ENCODE measurements at places on chromosomes 6 and 20.

- DNase-seq: peak; percentile 67
Observed at GRCh38 chr6:52503851-52504781, 72.7 kb downstream of the TRAM2 start.

DNA sequence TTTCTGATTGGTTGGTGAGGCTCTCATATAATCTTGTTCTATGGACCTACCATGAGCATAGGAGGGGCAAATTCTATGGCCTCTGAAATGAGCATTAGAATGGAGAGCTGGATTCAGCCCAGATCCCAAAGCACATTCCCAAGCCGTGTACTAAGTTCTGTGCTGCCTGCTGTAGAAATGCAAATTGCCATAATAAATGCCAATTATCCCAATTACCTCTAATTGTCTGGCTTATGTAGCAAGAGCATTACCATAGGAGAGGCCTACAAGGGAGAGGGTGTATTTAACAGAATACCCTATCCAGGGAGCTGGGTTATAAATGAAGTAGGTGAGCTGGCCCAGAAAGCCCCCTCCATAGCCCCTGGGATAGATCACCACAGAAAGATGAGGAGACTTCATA is 126.8 kb downstream of the LRFN2 start:
- DNase-seq: no peak

DNA sequence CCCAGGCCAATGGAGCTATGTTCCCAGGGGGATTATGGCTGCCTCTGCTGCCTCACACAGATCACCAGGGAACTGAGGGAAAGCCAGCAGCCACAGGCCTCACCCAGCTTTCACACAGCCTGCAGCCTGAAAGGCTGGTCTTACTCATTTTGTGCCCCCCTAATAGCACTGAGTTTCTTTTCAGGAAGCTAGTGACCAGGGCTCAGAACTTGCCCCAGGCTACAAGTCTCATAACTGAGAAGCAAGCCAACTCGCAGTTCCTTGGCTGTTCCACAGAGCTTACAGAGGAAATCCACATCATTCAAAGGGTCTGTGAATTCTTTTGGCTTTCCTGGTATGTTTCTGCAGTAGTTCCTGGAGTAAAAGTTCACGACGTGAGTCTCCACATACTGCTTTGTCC is 524.8 kb upstream of the GJE1 start:
- DNase-seq: no peak

GRCh38 chr6:160070427-160070826 is 51.2 kb upstream of the SLC22A1 start:
- DNase-seq: no peak

DNA sequence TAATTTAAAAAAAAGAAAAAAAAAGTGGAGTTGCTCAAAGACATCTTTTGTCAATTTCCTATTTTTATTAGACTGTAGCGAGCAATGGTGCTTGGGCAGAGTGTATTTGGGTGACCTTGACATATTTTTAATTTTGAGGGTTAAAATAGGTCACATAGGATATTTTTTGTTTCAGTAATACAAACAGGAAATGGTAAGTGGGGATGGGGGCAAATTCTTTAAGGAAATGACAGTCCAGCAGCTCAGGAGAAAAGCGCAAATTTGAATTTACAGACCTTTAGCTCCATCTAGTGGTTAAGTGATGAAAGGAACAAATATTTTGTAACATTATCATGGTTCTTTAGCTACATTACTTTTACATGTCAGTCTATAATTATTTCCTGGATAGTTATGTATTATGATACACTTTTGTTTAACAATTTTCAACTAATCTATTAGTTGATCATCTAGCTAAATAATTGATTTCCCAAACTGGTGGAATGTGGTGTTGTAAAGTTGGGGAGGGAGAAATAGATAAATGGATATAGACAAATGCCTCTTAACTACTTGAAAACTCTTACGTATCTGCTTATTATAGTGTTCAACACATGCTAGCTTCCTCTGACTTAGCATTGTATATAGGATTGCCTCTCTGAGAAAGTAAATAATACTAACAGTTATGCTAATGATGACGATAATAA is 10.0 kb downstream of the CITED2 start:
- DNase-seq: peak; percentile 55

- peak; percentile 38 for DNase-seq
Observed at GRCh38 chr6:44128020-44128917, 915 bp downstream of the TMEM63B start.

GRCh38 chr6:113630738-113631535 is 226.2 kb upstream of the MARCKS start:
- DNase-seq: peak; percentile 99

DNA sequence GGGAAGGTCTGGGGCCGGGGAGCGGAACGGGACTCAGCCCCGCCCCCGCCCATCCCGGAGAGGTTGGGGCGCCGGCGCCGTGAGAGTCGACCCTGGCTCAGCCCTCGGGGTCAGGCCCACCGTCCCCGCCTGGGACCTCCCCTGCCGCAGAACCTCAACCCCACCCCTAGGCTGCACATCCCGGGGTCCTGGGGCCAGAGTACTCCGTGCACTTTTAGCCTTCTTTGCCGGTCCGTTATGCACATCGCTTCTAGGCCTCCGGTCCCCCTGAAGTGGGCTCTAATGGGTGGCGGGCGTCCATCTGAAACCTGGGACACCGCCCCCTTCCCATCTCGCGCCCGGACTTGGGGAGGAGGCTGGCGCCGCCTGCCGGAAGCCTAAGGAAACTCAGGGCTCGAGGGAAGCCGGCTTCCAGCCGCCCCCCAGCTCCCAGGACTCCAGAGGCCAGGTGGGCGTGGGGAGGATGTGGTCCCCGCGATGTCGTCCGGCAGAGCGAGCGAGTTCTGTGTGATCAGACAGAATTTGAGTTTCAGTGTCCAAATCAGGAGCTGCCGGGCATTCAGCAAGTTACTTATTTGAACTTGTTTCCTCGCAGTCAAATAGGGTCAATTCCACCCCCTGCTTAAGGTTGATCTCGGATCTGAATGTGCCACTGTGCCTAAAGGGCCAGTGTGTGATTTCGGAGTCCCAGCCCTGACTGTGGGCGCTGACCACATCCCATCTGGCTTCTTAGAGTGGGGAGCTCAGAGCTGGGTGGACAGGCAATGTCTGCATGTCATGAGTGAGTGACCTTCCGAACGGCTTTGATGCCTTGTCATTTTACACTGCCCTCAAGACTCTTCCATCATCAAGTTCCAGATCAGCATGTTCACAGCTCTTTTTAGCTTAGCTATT is 47.6 kb downstream of the CPXM1 start:
- DNase-seq: peak; percentile 40

DNA sequence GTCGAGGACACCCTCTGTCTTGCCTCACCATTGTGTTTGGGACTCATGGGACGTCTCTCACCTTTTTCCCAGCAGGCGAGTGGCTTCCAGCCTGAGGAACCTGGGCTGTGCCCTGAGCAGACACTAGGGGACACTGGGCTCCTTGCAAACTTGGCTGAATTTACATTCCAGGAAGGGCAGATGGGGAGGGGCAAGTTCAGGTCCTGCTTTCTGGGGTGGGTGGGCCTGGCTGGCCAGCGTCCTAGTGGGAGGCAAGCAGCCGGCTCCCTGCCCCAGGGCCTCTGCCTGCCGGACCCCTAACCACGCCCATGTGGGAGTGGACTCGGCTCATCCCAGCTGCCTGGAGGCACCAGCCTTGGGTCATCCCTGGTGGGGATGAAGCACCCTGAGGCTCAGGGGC is 48.2 kb upstream of the MLN start:
- DNase-seq: no peak

DNA sequence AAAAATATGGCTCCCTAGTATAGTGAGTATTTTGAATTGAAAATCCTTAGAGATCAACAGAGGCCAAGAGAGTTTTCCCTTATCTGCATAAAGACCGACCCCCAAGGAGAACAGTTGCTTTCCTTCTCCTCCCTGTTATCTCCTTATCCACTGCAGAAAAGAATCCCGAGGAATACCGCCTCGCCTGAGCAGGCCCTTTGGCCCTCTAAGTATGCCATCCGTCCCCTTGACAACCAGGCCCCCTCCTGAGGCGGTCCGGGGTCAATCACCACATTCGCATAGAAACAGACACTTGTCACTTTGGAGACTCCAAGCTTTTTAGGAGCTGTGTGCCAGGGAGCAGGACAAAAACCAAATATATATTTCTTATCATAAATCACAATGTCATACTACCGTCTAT is 15.9 kb upstream of the GGTLC1 start:
- DNase-seq: no peak

GRCh38 chr6:82840571-82840970 is 225.1 kb downstream of the UBE3D start:
- DNase-seq: no peak

DNA sequence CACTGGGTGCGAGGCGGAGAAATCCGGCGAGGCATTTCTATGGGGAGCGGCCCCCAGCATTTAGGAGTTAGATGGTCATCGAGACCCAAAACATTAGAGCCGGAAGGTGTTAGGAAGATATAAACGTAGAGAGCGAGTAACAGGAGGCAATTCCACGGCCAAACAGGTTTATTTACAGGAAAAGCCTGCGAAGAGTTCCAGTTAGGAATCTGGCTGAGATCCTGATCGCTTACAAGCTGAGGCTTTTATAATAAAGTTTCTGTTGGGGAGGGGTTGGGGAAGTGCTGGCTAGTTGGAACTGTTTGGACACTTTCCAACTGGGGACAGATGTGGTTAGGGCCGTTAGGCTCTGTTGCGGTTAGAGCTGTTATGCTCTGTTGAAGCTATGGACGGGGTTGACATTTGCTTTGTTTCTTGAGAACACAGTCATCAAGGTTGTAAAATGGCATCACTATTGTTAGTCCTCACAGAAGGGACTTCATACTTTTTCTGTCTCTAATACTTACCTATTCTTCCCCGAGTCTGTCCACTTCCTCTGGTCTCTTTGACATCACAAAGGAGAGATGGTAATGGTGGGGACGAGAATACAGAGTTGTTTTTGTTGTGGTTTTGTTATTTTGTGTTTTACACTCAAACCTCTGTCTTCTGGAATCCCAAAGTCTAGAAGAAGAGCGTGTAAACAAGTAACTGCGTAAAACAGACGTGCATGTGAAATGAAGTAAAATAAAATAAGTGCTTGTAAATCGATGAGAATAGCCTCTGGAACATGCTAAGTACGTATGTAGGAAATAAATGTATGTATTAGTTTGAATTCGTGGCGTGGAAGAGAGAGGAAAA is 554 bp upstream of the ZSCAN31 start:
- peak; percentile 33 for DNase-seq

- DNase-seq: no peak
Observed at GRCh38 chr20:22512911-22513489, 71.4 kb downstream of the FOXA2 start.

- DNase-seq: peak; percentile 30
Observed at GRCh38 chr6:62324834-62325233, 38.8 kb upstream of the KHDRBS2 start.

GRCh38 chr6:141736104-141736503 is 396.6 kb upstream of the GJE1 start:
- DNase-seq: no peak

- DNase-seq: no peak
Observed at GRCh38 chr6:30067460-30068139, 602 bp downstream of the PPP1R11 start.

GRCh38 chr20:24991897-24992486 is 559 bp downstream of the APMAP start:
- peak; percentile 10 for DNase-seq

DNA sequence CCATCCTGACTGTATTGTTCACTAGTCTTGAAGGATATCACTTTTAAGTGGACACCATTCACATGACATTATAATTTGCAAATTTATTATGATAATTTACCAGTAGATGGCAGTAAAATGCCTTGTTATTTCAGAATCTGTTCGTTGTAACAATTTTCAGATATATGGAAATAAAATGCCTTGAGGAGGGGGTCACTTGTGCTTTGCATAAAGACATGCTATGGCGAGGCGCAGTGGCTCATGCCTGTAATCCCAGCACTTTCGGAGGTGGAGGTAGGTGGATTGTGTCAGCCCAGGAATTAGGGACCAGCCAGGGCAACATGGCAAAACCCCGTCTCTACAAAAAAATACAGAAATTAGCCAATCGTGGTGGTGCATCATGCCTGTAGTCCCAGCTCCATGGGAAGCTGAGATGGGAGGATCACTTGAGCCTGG is 9.0 kb upstream of the NCOA6 start:
- DNase-seq: peak; percentile 52

DNA sequence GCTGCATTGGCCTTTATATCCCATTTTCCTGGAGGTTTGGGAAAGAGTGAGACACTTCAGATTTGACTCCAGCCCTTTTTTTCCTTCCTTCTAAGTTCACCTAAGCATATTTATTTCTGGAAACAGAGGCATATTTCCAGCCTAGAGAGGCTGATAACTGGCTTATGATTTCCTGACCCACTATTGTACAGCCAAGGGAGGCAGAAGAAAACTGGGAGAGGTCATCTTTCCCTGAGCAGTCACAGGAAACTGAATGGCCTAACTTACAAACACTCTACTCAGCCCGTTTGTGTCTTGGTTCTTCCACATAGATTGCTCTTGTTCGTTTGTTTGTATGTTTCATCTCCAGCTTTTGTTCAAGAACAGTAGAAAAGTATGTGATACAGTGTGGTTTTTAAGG is 64.2 kb upstream of the LTV1 start:
- DNase-seq: no peak

- no peak for DNase-seq
Observed at GRCh38 chr6:125658759-125659431, 90.5 kb upstream of the HEY2 start.
